HuH-7 (cell line): ENCODE measurements at places on chromosomes 11 and 22.

DNA sequence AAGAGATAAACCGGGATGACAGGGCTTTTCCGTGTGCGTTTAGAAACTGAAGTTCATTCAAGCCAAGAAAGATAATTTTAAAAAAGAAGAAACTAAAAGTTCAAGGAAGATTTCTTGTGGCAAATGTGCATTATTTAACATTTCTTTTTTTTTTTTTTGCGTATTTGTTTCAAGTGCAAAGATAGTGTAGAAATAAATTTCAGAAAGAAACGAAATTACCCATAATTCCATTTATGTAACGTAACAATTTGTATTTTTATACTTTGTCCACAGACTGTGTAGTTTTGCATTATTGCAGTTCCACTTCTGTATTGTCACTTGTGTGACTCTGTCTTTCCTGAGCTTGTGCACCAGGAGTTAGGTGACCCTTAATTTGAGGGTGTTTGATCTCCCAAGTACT, 24.0 kb downstream of the SNAP29 start:
- no peak for DNase-seq

GRCh38 chr11:9250139-9250582, 15.0 kb downstream of the DENND5A start:
- no peak for DNase-seq

DNA sequence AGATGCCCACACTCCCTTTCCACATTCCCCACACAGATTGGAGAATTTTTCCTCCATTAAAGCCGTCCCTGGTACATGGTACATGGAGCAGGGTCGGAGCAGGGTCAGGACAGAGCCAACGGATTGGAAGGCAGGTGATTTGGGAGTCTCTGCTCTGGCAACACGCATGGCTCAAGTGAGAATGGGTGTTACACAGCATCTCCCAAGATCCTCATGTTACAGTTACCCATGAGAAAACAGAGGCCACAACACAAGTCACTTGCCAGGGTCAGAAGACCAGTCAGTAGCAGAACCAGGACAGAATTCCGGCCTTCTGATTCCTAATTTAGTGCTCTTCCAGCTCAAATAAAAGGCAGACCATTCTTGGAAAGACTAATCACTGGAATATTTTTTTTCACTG, 7.7 kb upstream of the F2 start:
- DNase-seq: no peak

DNA sequence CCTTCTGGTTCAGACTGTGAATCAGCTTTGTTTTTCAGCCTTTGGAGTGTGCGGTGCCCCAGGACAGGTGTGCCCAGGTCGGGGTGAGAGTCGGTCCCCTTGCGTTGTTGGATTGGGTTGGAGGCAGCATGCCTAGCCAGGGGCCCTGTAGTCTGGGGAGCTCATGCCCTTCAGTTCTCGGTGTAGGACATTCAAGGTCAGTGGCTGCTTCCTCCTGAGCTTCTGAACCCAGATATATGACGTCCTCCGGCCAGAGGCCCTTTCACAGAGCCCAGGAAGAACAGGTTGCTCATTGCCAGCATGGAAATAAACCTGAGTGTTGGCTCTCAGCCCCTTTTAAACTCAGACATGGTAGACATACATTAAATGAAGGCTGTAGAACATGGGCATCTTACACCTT, 2.7 kb downstream of the CSRP3 start:
- no peak for DNase-seq

GRCh38 chr11:119263352-119263940, 53.5 kb downstream of the MCAM start:
- DNase-seq: no peak

GRCh38 chr11:111726301-111726713, 39.9 kb downstream of the PPP2R1B start:
- peak; percentile 65 for DNase-seq

- DNase-seq: no peak
These were observed 64.4 kb downstream of the MYH9 start for GRCh38 chr22:36323182-36323854.

- no peak for DNase-seq
These were observed 74.3 kb downstream of the MICAL2 start for GRCh38 chr11:12184699-12185098.

DNA sequence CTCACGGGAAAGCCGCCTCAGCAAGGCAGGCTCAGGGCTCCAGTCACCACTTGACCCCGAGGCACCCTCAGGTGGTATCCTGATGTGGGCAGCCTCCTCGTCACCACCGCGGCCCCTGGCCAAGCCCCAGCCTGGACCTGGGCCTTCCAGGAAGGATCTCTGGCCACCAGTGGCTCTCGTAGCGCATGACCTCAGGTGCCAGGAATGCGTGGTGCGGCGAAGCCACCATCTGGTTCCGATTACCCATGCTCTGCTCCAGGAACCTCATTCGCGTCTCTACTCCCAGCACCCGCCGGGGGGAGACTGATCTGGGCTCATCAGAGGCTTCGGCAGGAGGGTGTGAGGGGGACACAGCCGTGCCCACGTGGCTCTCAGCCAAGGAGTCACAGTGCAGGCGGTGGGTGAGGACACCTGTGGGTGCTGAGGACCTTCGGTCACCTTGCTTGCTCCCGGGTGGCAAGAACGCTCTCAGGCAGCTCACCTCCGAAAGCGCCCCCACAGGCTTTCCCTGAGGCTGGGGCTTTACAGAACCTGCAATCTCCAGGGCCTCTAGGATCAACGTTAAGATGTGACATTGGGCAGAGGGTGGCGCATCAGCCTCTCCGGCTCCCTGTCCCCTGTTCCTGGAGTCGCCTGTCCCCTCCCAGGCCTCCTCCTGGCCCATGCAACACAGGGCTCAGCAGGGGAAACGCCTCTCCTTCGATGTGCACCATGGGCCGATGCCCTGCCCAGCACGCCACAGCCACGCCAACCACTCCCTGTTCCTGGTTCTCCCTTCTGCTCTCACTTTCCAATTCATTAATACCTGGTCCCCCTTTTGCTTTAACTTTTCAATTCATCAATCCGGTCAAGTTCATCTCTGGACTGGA, 39.0 kb downstream of the TBX1 start:
- DNase-seq: no peak

GRCh38 chr11:128157423-128158298, 429.7 kb downstream of the ETS1 start:
- DNase-seq: peak; percentile 28

- DNase-seq: no peak
These were observed 14.1 kb downstream of the DCPS start for GRCh38 chr11:126317756-126318573.

- DNase-seq: peak; percentile 23
These were observed 91.6 kb downstream of the ATXN10 start for GRCh38 chr22:45763236-45763624.

DNA sequence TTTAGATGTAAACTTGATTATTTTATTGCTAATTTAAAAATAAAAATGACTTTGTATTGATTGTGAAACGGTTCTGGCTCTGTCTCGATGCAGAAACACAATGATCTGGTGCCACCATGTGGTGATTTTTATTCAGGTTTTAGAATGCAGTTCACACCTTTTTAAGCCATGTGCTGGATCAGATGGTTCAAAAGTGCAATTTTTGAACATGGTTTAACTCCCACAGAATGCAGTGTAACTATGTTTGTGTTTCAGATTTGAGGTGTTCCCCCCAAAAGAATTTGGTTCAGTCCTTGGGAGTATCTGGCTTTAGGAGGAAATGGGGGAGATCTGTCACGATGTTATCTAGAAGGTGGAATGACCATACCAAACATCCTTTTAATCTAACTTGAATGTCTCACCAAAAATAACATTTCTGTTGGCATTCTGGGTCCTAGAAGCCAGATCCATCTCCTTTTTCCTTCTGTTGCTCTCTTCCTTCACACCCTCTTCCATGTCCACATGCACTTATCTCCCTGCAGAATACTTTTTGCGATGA, 7.9 kb downstream of the MRPL16 start:
- DNase-seq: peak; percentile 36

GRCh38 chr11:111733016-111733415, 33.2 kb downstream of the PPP2R1B start:
- DNase-seq: no peak

GRCh38 chr11:32779136-32779535, 15.3 kb downstream of the CCDC73 start:
- DNase-seq: no peak

GRCh38 chr11:34468209-34468841, 29.6 kb downstream of the CAT start:
- peak; percentile 16 for DNase-seq

GRCh38 chr11:12251666-12252560, 125.5 kb upstream of the PARVA start:
- DNase-seq: no peak

- DNase-seq: no peak
These were observed 6.0 kb downstream of the SCARF2 start for GRCh38 chr22:20431511-20432192.

- DNase-seq: peak; percentile 80
These were observed 39.5 kb upstream of the GCAT start for GRCh38 chr22:37768273-37768672.

- no peak for DNase-seq
These were observed 46.2 kb upstream of the SMCO4 start for GRCh38 chr11:93589347-93589746.

DNA sequence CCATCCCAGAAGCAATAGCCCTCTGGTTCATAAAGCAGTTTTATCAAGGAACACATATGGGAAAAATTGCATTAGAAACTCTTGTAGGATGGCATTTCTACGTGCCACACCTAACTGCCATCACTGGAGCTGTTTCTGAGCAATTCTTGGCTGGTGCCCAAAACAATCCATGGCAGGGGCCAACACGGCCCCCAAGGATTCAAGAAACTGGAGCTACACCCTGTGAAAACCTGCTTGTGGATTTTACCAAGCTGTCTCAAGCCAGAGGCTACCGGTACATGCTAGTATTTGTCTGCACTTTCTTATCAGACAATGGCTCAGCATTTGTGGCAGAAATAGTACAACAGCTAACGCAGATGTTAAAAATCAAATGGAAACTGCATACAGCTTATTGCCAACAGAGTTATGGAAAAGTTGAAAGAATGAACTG, 42.4 kb upstream of the GLYAT start:
- DNase-seq: no peak

DNA sequence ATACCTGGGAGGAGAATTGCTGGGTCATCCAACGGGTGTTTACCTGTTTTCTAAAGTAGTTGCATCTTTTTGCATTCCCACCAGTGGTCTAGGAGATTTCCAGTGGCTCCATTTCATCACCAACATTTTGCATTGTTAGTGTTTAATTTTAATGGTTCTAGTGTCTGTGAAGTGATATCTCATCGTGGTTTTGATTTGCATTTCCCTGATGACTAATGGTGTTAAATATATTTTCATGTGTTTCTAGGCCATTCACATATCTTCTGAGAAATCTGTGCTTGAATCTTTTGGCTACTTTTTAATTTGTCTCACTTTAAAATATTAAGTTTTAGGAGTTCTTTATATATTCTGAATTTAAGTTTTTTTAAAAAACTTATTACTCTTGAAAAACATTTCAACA, 439.6 kb downstream of the TMEM135 start:
- no peak for DNase-seq
